ENCODE measurements at places on chromosomes 3 and 15.
A peak's percentile ranks its signal among the peaks of the same experiment; 100 is the strongest.

- no peak for DNase-seq
These were observed 3.4 kb upstream of the AEN start for GRCh38 chr15:88617790-88618189.

DNA sequence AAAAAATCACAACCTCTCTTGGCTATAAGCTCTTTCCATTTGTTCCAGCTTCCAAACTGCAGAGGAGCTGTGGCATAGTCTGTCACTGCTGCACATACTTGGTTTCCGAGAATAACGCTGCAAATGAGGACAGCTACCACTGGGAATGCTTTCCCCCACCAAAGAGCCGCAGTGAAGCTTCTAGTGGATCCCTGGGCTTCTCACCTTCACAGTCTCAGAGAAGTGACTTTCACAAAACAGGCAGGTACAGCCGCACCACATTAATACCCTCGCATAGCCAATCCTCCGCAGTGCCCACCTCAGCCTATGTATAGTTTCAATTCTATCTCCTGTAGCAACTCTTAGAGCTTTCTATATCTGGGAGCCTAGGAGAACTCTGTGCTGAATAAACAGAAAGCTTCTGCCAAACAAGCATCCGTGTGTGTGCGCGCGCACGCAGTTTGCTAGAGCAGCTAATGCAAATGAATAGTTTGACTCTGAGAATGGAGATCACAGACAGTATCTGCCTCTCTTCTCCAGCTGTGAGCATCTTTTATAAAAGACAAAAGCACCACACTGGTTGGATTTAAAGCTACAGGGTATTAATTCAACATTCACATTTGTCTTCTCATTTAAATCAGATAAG, 81.9 kb upstream of the PLXND1 start:
- no peak for DNase-seq

DNA sequence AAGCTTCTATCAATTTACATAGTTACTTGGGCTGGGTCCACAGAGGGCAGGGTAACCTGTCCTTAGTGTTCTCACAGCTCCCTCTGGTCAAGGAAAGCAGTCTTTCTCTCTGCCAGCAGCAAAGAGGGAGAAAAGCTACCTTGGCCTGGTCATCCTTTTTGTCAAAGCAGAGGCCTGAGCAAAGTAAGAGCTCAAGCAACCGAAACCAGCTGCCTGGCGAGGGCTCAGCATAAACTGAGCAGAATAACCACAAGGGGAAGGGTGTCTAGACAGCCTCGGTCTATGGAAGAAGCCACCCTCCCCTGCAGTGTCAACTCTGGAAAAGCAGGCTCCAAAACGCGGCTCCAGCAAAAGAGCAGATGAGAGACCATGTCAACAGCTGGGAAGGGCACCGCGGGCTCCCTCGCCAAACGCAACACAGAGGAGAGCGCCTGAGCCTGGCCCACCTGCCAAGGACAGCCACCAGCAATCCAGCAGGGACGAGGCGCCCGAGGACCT, 17.4 kb downstream of the LRIG1 start:
- DNase-seq, result no peak

GRCh38 chr3:36405190-36405589, 24.9 kb downstream of the STAC start:
- peak; percentile 3 for DNase-seq

GRCh38 chr3:132006605-132007204, 28.1 kb downstream of the CPNE4 start:
- DNase-seq, result no peak

DNA sequence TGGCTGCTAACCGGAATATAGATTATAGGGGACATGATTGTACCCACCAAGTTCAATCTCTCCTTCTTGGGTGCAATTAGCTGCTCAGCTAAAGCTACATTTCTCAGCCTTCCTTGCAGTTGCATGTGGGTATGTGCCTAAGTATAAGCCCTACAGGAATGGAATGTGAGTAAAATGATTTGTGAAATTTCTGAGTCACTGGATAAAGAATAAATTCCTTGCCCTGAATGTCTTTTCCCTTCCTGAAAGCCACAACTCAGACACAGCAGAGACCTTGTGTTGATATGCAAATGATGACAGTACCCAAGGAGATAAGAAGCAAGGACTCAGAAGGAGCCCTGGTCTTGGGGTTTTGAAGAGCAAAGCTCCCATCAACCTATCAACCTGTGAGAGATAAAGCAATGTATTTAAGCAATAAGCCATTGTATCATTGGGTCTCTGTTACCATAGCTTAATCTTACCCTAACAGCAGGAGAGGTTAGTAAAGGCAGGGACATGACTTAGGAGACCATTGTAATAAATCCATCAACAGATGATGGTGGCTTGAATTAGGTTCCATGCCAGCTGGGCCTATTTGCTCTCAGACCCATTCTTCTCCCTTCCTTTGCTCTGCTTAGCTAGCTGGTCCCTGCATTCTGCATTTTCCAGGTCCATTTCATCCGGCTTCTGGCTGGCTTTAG, 25.6 kb upstream of the ZNF280D start:
- no peak for DNase-seq

- no peak for DNase-seq
These were observed 10.5 kb downstream of the FILIP1L start for GRCh38 chr3:100103558-100104441.

DNA sequence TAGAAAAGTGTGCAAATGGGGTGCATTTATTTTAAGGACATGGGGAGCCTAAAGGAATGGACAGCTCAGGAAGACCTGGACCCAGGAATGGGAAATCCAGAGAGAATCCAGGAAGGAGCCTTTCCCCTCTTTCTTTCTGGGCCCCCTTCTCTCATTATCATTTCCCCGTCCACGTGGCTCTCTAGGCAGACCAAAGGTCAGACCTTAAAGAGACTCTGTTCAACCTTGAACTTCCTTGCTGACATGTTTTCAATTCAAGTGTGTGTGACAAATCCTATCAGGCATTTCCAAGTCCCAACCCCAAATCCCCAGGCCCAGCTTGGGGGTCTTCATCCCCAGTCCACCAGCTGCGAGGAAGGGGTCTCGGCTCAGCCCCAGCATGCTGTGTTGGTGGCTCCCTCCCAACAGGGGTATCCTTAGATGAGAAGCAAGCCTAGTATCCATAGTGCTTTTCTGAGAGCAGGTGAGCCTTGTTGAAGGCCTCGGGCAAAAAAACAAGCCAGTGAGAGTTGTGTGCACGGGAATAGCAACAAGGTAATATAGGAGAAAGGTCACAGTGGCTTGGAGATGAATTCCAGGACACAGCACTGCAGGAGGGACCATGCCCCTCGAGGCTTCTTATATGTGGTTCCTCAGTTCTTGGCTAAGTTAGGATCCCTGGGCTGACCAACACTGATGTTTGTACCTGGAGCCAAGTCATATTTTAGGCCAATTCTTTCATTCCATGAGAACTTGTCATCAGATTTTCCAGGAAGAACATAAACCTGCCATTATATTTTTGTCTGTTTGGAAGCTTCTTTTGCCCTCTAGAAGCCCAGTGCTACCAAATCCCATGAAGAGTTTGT, 130.0 kb downstream of the ASB7 start:
- no peak for DNase-seq

- no peak for DNase-seq
These were observed 171.7 kb downstream of the NSMCE3 start for GRCh38 chr15:29097971-29098370.

DNA sequence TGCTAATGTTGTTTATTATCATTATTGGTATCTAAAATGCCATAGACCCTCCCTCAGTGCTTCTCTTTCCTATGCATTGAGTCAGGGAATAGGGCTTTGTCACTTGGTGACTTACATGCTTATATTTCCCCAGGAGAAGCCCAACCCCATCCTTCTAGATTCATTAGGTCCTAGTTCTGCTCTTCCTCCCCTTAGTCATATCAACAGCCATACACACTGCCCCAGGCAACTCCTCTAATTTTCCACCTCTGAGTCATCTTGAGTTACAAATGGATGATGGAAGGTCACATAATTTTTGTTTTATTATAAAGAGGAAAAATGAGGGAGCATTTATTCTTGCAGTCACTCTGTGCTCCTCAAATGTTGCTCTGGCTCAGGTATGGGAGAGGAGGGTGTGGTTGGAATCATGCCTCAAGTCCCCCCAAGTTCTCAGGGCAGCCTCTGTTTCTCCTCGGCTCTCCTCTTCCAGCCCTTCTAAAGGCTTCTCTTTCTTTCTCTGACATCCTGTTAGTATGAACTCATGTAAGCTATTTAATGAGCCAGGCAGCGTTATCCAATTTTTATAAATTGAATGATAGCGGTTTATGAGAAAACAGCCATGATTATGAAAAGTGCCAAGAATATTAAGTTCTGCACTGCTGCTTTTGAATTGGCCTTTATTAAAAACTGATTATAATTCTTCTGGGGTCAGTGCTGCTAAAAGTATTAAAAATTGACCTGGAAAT, 45.6 kb upstream of the FSTL1 start:
- no peak for DNase-seq

- DNase-seq, result no peak
These were observed 87.3 kb upstream of the C15orf61 start for GRCh38 chr15:67433495-67434099.

DNA sequence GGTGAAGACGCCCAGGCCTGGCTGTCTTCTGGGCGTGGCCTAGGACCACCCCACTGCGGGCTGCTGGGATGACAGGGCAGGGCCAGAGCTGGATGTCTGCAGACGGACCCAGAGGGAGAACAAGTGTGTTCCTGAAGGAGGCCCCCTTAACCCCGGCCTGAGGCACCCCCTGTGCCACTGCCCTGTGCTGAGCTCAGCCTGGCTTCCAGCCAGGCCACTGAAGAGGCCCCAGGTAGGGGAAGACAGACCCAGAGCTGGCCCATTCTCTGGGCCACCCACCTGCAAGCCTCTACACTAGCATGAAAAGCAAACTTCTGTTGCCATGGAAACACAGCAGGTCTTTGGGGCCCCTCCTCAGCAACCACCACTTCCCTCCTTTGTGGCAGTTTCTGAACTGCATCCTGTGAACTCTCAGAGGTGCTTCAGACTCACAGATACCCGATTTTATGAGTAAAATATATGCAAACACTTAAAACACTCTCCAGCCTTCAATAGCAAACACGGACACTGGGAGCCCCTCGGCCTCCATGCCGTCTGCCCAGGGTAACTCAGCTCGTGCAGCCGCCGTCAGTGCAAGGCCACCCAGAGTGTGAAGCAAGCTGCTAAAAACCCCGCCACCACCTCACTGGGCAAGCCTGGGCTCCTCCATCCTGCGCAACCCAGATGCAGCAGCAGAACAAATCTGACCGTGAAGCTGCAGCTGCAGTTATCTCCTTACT, 42.5 kb downstream of the CMTM6 start:
- peak; percentile 45 for DNase-seq

- DNase-seq, result no peak
These were observed 49.7 kb downstream of the LRTM1 start for GRCh38 chr3:54878145-54878544.

GRCh38 chr3:180690061-180690460, 10.8 kb upstream of the CCDC39 start:
- no peak for DNase-seq

GRCh38 chr3:71893122-71893521, 108.2 kb upstream of the PROK2 start:
- DNase-seq, result no peak

GRCh38 chr3:138375447-138375846, 27.1 kb downstream of the MRAS start:
- DNase-seq, result no peak

- DNase-seq, result no peak
These were observed 95.7 kb downstream of the CPN2 start for GRCh38 chr3:194255252-194256039.

DNA sequence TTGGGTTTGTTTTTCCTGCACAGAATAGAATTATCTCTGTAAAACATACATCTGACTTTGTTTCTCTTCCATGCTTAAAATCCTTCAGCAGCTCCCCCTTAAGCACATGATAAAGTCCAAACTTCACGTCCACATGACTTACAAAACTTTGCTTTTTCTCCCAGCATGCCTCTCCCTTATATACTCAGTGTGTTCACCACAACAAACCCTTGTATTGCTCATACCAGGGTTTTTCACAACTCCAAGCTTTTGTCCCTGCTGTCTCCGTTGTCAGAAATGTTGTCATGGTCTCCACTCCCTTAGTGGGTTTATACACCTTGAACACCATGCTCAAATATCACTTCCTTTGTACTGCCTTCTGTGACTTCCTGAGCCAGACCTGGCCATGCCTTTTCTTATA, 91.1 kb upstream of the MITF start:
- DNase-seq, result no peak

GRCh38 chr3:164196477-164196876, 881.8 kb downstream of the SI start:
- no peak for DNase-seq

DNA sequence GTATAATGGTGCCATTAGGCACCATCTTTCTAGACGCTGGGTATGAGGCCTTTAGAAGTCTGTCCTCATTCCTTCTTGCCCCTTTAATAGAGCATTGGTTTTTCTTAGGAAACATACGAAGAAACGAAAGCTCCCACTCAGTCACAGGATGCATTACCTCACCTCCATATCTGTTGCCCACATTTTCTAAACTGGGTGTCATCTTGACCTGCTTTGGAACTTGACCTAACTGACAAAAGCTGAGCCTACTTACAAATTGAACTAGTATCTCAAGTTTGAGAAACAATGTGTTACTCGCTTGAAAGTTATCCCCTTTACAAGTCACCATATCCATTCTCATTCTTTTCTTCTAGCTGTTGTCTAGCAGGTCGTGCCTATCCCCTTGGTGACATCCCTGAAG, 102.7 kb downstream of the VPS8 start:
- no peak for DNase-seq

DNA sequence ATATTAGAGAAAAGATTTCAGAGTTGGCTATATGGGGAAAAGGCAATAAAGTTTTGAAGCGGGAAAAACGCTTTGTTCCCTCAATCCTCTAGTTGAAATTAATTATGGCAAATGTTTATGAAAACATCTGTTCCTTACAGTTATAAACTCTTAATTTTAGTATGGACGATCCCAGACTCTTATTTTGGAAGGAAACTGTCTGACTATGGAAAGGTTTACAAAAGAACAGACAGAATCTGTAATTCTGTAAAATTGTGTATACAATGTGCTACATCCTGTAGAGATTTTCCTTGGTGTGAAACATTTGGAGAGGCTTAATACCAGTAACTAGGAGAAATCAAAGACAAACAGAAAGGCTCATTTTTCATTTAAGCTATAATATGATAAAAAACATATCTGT, 311.8 kb downstream of the TBC1D5 start:
- DNase-seq, result no peak

DNA sequence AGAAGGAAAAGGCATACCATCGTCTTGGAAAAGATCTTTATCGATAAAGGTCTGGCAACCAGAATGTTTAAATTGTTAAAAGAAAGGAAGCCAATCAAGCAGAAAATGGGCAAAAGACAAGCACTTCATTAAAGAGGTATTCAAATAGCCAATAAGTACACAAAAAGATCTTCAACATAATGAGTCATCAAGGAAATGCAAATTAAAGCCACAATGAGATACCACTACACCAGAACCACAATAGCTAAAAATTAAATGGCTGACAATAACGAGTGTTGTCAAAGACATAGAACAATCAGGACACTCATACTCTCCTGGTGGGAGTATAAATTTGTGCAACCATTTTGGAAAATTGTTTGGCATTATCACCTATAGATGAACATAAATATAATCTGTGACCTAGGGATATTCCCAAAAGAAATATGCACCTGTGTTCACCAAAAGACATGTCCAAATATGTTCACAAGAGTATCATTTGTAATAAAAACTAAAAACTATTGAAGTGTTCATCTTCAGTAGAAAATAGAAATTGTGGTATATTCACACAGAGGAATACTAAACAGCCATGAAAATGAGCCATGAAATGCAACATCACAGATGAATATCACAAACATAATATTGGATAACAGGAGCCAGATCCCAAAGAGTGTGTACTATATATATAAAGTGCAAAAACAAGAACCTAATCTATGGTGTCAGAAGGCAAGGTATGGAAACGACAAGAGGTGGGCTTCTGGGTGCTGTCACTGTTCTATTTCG, 14.4 kb upstream of the BTBD1 start:
- no peak for DNase-seq

- DNase-seq, result peak; percentile 25
These were observed 99.5 kb upstream of the FAM98B start for GRCh38 chr15:38354315-38354929.

Data from NK-92 treated with Interleukin-12 subunit alpha and Interleukin-12 subunit beta, amount 100 ng/mL, for 24 hours (cell line).